ENCODE measurements at places on chromosomes 4 and X.

GRCh38 chrX:107629540-107629909 lies 1.2 kb downstream of the PRPS1 start:
- DNase-seq: no peak

GRCh38 chr4:1376841-1377605 lies 29.2 kb downstream of the NKX1-1 start:
- DNase-seq: no peak

- DNase-seq: no peak
Observed at GRCh38 chrX:46381630-46382029, 163.6 kb downstream of the ZNF674 start.

GRCh38 chr4:38503689-38504395 lies 160.2 kb upstream of the KLF3 start:
- DNase-seq: peak; percentile 52

- DNase-seq: no peak
Observed at GRCh38 chr4:113169368-113169767, 119.9 kb downstream of the ANK2 start.

GRCh38 chrX:65702956-65703355 lies 35.5 kb downstream of the MSN start:
- DNase-seq: no peak

- no peak for DNase-seq
Observed at GRCh38 chr4:27267339-27267969, 406.8 kb downstream of the STIM2 start.

DNA sequence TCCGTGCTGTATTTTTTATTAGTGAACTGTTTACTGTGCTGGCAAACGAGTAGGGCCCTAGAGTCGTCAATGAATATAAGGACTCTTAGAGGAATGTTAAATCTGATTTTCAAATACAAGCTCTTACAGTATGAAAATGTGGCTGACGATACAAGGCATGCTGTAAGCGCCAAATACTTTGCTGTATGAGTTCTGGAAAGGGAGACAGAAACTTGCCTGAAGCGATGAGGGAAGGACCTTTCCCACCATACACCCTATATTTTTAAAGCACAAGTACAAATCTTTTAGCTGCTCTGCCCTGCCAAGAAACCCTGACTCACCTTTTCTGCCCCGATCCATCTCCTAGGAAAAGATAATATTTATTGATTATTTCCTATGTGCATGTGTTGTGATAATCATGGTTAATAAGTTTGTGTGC lies 15.7 kb upstream of the RUFY3 start:
- DNase-seq: no peak

GRCh38 chr4:88570001-88570400 lies 22.3 kb upstream of the HERC3 start:
- DNase-seq: no peak

DNA sequence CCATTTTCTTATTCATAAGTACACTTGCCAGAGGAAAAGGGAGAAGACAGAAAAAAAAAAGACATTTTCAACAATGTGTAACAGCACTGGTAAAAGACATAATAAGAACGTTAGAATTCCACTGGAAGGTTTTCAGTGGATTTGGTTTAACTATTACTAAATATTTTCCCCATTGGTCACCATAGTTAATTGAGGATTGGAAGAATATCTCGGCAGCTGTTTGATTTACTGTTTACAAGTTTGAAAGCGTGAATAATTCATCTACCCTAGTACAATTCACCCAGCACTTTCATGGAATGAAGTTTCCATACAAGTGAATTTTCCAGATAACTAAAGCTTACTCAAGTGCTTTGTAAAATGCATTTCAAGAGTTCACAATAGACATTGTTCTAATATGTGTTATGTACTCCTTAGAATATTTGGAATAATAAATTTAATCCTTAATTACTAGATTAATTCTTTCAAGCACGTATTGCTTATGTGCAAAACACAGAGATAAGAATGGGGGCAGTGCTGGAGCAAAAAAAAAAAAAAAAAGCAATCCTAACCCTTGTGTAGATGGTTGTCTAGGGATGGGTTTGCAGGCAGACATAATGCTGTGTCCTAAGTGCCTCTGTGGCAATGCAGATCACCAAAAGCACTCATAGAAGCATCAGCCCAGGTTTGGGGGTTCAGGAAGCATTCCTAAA lies 57.1 kb downstream of the ENPEP start:
- DNase-seq: no peak

GRCh38 chrX:132235488-132235887 lies 16.2 kb upstream of the RAP2C start:
- no peak for DNase-seq

- DNase-seq: no peak
Observed at GRCh38 chr4:81724925-81725329, 253.2 kb upstream of the RASGEF1B start.

- DNase-seq: no peak
Observed at GRCh38 chr4:98327694-98328093, 66.5 kb downstream of the RAP1GDS1 start.

Data from GM19239 (cell line).